ENCODE measurements at places on chromosomes 1 and 21. TPM values are rescaled to one million over a fixed set of nuclear protein-coding genes. Genes with fewer than 3 reads are reported as not detected.

DNA sequence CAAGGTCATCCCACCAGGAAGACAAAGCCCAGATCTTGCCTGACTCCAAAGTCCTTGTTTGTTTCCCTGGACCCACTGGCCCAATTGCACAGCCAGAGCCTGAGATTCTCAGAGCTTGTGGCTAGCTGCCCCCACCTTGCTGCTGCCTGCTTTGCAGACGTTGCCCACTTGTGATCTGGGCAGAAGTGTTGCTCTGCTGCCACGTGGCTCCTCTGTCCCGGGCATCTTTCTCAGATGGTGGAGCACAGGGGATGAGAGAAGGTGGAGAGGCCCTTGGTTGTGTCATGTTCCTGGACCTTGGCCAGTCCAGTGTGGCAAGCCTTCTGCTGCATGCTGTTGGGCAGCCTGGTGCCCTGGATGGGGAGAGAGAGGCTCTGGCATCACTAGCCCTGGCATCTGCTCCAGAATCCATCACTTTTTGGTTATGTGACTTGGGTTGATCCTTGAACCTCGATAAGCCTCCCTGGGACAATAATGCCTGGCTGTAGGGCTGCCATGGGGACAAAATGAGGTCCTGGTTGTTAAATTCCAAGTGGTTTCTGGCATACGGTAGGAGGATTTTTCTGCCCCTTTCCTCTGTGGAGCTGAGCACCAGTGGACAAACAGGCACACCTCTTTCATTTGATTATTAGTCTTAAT is 1.5 kb upstream of the NR0B2 start:
- no peak overlapping the region for H3K27ac ChIP-seq
- H3K4me3 ChIP-seq: no peak overlapping the region
- no peaks in the 10 kb centered on the region for H3K36me3 ChIP-seq
- H3K27me3 ChIP-seq: no peaks in the 10 kb centered on the region
- DNase-seq: no peak

GRCh38 chr21:46328151-46328550 is 4.2 kb downstream of the PCNT start:
- H3K27me3 ChIP-seq: no peaks in the 10 kb centered on the region
- H3K27ac ChIP-seq: no peak overlapping the region
- no peak overlapping the region for H3K4me3 ChIP-seq
- peaks cover 8% of the 10 kb centered on the region for H3K36me3 ChIP-seq
- DNase-seq: no peak

DNA sequence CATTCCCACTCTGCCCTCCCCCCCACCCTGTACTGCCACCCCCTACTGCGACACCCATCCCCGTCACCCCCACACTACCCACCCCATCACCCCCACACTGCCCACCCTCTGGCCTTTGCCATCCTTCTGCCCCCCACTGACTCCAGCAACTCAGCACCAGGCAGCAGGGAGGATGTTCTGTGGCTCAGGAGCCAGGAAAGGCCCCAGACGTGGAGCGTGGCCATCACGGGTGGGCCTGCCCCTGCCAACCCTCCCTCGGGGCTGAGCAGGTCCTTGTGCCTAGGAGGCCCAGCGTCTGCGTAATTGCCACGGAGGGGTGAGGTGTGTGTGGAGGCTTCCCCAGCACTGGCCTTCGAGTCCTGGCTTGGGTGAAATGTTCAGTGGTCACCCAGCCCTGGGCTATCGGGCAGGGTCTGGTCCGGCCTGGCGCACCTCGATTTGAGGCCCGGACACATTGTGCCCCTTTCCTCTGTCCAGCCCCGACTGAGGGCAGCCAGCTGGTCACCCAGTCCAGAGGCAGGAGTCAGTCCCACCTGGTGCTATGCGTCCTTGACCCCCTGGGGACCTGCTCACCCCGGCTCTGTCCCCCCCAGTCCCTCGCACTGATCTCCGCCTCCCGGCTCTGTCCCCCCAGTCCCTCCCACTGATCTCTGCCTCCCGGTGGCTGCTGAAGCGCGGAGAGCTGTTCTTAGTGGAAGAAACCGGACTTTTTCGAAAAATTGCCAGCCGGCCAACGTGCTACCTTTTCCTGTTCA is 23.0 kb downstream of the ARHGEF16 start:
- H3K27me3 ChIP-seq: no peaks in the 10 kb centered on the region
- no peak for DNase-seq
- no peaks in the 10 kb centered on the region for H3K4me1 ChIP-seq
- H3K36me3 ChIP-seq: no peaks in the 10 kb centered on the region
- H3K27ac ChIP-seq: no peak overlapping the region
- H3K4me3 ChIP-seq: no peak overlapping the region

DNA sequence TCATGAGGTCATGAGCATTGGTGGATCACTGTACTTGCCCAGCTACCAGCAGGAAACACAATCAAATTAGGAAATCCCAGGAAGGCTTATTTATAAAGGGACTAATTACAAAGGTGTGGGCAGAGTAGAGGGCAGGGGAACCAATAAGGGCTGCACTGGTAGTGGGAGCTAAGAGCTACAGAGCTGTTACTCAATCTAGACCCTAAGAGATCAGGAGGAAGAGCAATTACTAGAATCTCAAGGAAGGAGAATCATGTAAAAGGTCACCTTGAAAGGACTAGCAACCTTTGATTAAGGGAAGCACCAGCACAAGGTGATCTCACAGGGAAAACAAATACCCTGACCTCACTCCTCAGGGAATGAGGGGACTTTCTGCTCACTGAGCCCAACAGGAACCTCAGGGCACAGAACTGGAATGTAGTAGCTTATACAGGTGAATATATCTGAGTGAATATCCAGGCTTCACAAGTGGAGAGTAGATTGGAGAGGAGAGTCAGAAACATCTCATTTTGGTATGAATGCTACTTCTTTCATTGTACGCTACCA is 66.8 kb downstream of the SAMSN1 start:
- H3K36me3 ChIP-seq: no peaks in the 10 kb centered on the region
- H3K27me3 ChIP-seq: no peaks in the 10 kb centered on the region
- DNase-seq: no peak
- peaks cover 9% of the 10 kb centered on the region for H3K4me1 ChIP-seq

GRCh38 chr1:147480565-147480935 is 60.8 kb upstream of the BCL9 start:
- no peaks in the 10 kb centered on the region for H3K4me1 ChIP-seq
- H3K27me3 ChIP-seq: peaks cover 4% of the 10 kb centered on the region
- DNase-seq: no peak
- no peak overlapping the region for H3K4me3 ChIP-seq

Gene SLC26A9
- not detected for total RNA-seq

Gene LAD1
- 0.10 TPM for total RNA-seq

Gene CNR2
- 45.6 TPM for total RNA-seq

Gene IVNS1ABP
- 87.0 TPM for total RNA-seq
